Kidney (tissue), 22 donors: ENCODE measurements at places on chromosomes 3 and 15. TPM values are rescaled to one million over a fixed set of nuclear protein-coding genes. Genes with fewer than 3 reads are reported as not detected.

DNA sequence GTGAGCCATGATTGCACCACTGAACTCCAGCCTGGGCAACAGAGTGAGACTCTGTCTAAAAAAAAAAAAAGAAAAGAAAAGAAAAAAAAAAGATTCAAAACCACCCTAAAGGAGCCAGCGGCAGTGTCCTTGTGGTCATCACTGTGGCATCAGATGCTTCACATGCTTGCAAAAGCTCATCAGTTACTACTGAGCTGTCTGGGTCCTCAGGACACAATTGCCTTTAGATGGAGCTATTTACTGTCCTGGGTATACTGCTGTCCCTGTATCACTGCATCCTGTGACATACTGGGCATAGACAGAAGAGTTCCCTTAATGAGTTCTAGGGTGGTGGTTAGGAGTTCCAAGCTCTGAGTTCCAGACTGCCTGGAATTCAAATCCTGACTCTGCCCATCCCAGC lies 85.8 kb downstream of the LINGO1 start:
- DNase-seq: no peak

DNA sequence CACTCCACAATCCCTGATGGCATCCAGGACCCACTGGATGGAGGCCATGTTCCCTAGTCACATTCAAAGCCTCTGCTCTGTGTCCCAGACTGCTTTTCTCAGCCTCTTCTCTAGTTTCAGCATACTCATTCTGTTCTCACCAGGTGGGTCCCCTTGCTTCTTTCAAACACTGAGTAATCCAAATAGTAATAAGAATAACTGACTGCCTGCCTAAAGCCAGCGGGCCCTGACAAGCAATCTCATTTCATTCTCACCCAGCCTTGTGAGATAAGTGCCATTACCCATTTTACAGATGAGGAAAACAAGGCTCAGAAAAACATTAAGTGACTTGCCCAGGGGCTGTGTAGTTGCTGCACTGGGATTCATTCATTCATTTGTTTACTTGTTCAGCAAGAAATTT lies 25.4 kb downstream of the MAPKAPK3 start:
- DNase-seq: no peak

- DNase-seq: no peak
These were observed 33.8 kb upstream of the XIRP1 start for GRCh38 chr3:39226106-39226741.

DNA sequence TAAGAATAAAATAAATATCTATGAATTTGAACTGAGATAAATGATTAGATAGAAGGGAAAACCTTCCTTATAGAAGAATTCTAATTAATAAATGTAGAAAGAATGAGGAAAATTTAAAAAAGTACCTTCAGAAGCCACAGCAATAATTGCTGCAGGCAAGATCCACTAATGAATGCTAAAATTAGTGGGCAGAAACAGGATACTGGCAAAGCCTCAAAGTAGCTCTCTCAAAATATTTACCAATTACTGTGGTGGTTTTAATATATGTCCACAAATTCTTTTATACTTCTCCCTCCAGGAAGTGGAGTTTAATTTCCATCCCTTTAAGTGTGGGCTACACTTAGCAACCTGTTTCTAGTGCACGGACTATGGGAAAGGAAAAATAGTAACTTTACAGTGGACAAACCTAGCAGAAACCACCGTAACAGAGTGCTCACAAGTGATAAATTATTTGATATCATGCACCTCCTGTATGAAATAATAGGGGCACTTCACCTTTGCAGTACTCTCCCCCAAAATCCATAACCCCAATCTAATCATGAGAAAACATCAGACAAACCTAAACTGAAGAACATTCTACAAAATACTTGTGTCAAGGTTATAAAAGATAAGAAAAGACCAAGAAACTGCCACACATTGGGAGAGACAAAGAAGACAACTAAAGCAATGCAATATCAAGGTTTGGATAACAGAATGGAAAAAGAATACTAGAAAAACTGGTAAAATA lies 6.8 kb downstream of the PEAK1 start:
- DNase-seq: no peak

DNA sequence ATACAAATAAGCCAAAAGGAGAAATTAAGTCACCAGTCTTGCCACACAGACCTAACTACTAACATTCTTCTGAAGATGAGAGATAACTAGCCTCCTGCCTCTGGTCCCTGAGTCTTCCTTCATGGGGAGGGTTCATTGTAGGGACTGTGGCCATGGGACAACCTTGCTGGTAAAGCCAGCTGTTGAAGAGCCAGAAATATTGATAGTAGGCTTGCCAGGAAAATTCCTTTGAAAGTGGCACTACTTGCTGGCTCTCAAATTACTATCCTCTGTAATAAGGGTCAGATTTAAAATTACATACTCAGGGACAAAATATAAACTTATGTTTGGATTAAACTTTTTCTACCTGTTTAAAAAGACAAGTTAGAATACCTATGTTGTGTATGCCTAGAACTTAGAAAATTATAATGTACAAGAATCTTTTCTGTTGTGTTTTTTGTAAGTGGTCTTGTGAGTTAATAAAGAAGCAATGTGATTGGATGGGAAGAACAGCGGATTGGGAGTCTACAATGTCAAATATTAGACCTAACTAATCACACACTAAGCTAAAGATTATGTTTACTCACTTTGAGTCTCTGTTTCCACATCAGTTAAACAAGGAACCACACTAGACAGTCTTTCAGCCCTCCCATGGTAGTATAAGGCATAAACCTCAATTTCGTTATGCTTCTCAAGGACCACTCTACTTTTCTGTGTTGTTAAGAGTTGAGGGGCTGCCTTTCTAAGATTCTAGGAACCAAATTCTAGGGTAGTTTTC lies 60.0 kb upstream of the TRIM71 start:
- no peak for DNase-seq

HTR3E gene
- not detected for polyA plus RNA-seq

C3orf33 gene
- 8.1 TPM for polyA plus RNA-seq

NDUFB5 gene
- 290 TPM for polyA plus RNA-seq

WDR93 gene
- 1.2 TPM for polyA plus RNA-seq

UROC1 gene
- polyA plus RNA-seq: not detected
